NCI-H146 (cell line): ENCODE measurements at places on chromosomes 7 and 10.

DNA sequence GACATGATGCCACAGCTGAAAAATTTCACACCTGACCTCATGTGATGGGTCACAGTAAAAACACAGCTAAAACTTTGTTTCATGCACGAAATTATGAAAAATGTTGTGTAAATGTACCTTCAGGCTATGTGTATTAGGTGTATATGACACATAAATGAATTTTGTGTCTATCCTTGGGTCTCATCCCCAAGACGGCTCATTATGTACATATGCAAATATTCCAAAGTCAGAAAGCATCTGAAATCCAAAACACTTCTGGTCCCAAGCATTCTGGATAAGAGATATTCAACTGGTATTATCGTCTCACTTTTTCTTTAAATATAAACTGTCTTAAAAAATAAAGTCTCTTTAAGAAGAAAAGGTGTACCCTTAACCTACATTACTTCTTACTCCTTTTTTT lies 145.4 kb downstream of the ATXN7L1 start:
- DNase-seq: no peak

- peak; percentile 40 for DNase-seq
Measured at GRCh38 chr7:149625340-149625946, 127.8 kb upstream of the ZNF746 start.

DNA sequence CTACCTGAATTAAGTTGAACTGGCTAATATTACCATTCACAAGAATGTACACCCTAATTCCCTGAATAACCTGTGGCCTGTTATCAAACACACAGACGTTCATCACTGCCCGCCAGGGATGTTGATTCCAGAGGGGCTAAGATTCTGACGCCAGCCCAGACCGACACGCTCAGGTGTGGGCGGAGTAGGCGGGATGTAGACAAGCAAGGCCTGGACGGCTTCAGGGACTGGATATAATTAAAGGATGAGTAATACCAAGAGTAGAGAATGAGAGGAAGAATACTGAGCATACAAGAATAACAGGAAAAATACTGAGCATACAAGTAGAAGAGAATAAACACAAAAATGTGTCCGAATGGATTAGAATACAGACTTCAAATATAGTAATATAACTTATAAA lies 29.0 kb downstream of the CUBN start:
- no peak for DNase-seq

DNA sequence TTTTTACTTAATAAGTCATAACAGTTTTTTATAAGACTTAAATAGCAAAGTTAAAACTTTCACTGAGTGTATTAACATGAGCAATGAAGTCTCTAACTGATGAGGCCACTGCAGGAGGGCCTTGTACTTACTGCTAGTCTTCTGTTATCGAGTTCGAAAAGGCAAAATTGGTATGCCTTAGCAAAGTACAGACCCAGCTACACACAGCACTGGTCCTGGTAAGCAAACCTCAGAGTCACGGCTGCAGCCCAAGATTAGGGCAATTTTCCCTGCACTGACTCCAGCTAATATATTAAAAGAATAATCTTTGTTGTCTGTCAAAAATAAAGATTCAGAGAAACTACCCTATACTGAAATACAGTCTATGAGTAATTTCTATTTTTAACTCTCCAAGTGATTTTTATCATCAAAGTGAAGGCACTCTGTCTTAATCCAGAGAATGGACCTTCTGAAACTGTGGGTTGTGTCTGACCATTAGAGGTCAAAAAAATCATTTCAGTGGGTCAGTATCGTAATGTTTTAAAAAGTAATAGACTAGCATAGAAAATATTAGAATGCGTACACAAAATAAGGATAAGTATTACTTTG lies 85.7 kb downstream of the HBP1 start:
- DNase-seq: no peak

- no peak for DNase-seq
Measured at GRCh38 chr10:36556468-36556867, 568.9 kb upstream of the ANKRD30A start.

GRCh38 chr10:22823109-22823508 lies 104.7 kb upstream of the ARMC3 start:
- no peak for DNase-seq

DNA sequence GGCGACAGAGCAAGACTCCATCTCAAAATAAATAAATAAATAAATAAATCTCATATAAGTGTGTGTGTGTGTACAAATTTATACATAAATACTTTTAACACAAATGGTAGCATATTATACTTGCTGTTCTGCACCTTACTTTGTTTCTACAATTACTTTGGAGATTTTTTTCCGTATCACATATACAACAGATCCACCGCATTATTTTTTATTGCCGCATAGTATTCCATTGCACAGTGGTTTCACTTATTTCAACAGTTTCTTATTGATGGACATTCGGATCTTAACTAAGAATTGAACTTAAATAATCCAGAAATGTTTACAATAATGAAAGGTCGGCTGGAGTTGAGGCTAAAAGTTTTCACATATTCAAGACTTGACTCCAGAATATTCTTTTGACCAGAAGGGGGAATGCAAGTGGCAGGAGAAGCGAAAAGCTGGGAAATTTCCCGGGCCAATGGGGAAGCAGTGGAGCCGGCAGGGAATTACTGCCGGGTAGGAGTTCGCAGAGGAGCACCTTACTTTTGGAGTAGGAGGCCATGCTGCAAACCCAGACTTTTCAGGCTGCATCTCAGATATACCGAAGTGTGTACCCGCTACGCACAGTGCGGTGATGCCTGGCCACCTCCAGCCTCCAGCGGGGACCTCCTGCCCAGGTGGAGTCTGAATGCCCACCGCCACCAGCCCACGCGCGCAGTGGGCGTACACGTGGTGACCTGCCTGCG lies 415 bp upstream of the CNNM1 start:
- no peak for DNase-seq

DNA sequence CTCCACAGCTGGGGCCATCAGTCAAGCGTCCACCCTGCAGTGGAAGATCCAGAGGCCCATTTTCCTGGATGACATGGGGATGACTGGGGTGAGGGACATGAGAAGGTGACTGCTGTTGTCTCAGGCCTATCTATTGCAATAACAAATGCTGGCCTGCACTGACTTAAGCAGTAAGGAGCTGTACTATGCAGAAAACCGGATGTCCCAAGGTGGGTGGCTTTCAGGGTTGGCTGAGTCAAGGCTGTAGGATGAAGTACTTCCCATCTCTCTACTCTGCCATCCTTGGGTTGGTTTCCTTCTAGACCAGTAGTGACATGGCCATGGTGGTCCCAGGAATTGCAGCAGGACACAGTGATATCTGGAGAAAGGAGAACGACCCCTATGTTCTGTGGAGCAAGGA lies 48.1 kb downstream of the NEURL1 start:
- DNase-seq: no peak

GRCh38 chr7:118648002-118648401 lies 423.5 kb downstream of the ANKRD7 start:
- DNase-seq: no peak

GRCh38 chr7:139777133-139777891 lies 486 bp downstream of the HIPK2 start:
- peak; percentile 56 for DNase-seq

- DNase-seq: no peak
Measured at GRCh38 chr10:43305876-43306275, 39.0 kb upstream of the RASGEF1A start.

GRCh38 chr7:133857376-133858119 lies 269.6 kb upstream of the LRGUK start:
- no peak for DNase-seq
